ENCODE measurements at places on chromosomes 7 and 10. TPM values are rescaled to one million over a fixed set of nuclear protein-coding genes. Genes with fewer than 3 reads are reported as not detected.

Gene PTF1A
- not detected for total RNA-seq

DNA sequence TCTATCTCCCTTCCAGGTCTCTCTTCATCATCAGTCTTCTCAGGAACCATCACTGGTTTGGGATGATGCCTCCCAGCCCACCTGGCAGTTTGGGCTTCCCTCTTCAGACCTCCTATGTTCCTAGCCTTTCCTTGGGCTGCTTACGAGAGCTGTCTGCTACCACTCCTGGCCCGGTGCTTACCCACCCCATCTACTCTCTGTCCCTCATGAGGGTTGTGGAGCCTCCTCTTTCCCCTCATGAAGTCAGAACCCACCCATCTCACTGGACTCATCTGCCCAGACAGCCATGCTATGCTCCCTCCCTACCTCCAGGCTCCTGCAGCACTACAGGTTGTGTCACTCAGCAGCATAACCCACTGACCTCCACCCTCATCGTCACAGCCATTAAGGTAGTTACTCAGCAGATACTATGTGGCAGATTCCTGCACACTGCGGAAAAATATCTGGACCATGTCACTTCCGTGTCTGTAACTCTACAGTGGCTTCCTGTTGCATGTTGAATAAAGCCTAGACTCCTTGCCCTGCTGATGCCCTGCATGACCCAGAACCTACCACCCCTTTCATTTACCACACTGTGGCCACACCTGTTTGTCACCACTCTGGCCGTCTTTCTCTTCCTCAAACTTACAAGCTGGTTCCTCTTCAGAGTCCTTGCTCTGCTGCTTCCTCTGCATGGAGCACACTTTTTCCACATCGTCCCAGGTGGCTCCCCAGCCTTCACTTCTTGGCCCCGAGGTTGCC is 2.0 kb downstream of the DBNL start:
- peaks cover 7% of the 10 kb centered on the region for H3K36me3 ChIP-seq
- no peak for DNase-seq
- peak overlapping the region; percentile 22 for H3K27ac ChIP-seq
- peaks cover 10% of the 10 kb centered on the region for H3K27me3 ChIP-seq

- H3K4me3 ChIP-seq, result no peak overlapping the region
- H3K27ac ChIP-seq, result no peak overlapping the region
Measured at GRCh38 chr10:78207776-78208175, 174.1 kb downstream of the RPS24 start.

DNA sequence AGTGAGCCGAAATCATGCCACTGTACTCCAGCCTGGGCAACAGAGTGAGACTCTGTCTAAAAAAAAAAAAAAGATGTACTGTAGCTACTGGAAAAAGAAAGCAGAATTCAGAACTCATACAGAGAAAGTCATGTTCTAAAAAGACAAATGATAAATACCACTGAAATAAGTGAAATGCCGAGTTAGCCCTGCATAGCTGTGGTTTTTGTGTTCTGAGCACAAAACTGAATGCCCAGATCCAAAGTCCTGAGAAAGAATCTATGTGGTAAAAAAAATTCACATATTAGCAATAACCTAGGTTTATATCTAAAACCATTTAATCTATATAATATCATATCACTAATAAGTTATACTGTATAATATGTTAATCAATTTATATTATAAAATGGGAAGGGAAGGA is 29.3 kb upstream of the HECW1 start:
- peaks cover 3% of the 10 kb centered on the region for H3K27me3 ChIP-seq
- no peaks in the 10 kb centered on the region for H3K4me1 ChIP-seq
- H3K4me3 ChIP-seq, result no peak overlapping the region

Gene CREB5
- total RNA-seq, result 50.4 TPM

Gene GDF2
- not detected for total RNA-seq

- no peaks in the 10 kb centered on the region for H3K27me3 ChIP-seq
- no peaks in the 10 kb centered on the region for H3K36me3 ChIP-seq
- H3K27ac ChIP-seq, result no peak overlapping the region
- H3K4me3 ChIP-seq, result no peak overlapping the region
- no peak for DNase-seq
Measured at GRCh38 chr10:126012485-126012884, 116.1 kb downstream of the FANK1 start.

Gene ANKRD1
- not detected for total RNA-seq

DNA sequence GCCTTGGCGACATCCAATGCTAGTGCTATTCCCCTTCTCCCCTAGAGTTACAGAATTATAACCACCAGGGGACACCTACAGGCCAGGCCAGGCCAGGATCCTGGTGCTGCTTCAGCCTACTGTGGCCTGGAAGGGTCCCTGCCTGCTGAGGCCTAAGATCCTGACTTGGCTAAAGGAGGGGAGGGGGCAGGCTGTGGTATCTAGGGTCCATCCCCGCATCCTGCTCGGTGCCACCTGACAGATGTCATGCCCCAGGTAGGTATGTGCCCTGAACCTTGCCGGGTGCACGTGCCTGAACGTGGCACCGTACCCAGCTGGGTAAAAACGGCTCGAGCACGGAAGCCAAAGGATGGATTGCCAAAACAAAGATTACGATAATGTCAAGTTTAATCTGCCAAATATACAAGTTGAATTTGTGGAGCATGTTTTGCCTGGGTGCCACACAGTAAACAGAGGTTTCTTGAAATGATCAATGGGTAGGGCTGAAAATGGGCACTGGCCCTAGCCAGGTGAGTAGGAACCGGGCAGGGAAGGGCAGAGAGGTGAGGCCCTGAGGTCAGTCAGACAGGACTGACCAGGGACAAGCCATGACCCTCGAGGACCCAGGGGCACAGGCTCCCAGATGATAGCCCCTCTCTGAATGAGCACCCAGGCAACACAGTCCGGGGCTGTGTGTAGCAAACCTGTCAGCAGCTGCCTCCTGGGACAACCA is 12.6 kb downstream of the PDAP1 start:
- H3K27me3 ChIP-seq, result peaks cover 10% of the 10 kb centered on the region
- DNase-seq, result no peak
- no peaks in the 10 kb centered on the region for H3K4me1 ChIP-seq
- H3K27ac ChIP-seq, result no peak overlapping the region
- no peak overlapping the region for H3K4me3 ChIP-seq
- no peaks in the 10 kb centered on the region for H3K36me3 ChIP-seq

DNA sequence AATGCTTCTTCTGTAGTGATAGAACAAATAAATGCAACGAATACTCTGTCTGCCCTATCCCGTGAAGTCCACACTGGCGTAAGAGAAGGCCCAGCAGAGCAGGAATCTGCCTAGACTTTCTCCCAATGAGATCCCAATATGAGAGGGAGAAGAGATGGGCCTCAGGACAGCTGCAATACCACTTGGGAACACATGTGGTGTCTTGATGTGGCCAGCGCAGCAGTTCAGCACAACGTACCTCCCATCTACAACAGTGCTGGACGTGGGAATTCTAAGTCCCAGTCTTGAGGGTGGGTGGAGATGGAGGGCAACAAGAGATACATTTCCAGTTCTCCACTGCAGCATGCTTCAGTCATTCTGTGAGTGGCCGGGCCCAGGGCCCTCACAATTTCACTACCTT is 45.8 kb downstream of the FIGNL1 start:
- no peak for DNase-seq
- H3K4me1 ChIP-seq, result no peaks in the 10 kb centered on the region
- H3K36me3 ChIP-seq, result no peaks in the 10 kb centered on the region
- H3K4me3 ChIP-seq, result no peak overlapping the region
- no peaks in the 10 kb centered on the region for H3K27me3 ChIP-seq

GRCh38 chr7:107613948-107614347 is 33.9 kb downstream of the BCAP29 start:
- H3K4me1 ChIP-seq, result no peaks in the 10 kb centered on the region
- no peak overlapping the region for H3K4me3 ChIP-seq
- no peaks in the 10 kb centered on the region for H3K36me3 ChIP-seq
- DNase-seq, result no peak
- no peaks in the 10 kb centered on the region for H3K27me3 ChIP-seq

GRCh38 chr10:128566361-128566968 is 440.2 kb upstream of the MKI67 start:
- no peak overlapping the region for H3K4me3 ChIP-seq
- peaks cover 11% of the 10 kb centered on the region for H3K27me3 ChIP-seq
- peaks cover 14% of the 10 kb centered on the region for H3K36me3 ChIP-seq
- peaks cover 47% of the 10 kb centered on the region for H3K4me1 ChIP-seq

DNA sequence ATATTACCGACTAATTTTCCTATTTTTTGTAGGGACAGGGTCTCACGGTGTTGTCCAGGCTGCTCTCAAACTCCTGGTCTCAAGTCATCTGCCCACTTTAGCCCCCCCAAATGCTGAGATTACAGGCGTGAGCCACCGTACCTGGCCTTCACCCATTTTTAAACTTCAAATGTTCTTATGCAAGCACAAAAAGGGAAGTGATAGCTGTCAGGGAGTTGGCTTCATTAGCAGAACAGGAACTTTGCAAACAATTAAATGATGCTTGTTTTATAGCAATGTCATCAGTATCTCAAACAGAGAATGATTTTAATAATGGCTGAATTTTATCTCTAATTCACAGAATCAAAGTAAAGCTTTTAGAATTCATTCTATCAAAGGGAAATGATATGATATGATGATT is 49.8 kb upstream of the FAM171A1 start:
- no peak for DNase-seq
- H3K4me1 ChIP-seq, result peaks cover 2% of the 10 kb centered on the region
- no peak overlapping the region for H3K4me3 ChIP-seq
- peaks cover 7% of the 10 kb centered on the region for H3K36me3 ChIP-seq
- no peaks in the 10 kb centered on the region for H3K27me3 ChIP-seq

- H3K36me3 ChIP-seq, result no peaks in the 10 kb centered on the region
- peaks cover 7% of the 10 kb centered on the region for H3K4me1 ChIP-seq
- H3K4me3 ChIP-seq, result no peak overlapping the region
- peak; percentile 94 for DNase-seq
Measured at GRCh38 chr7:1664711-1665548, 5.1 kb upstream of the ELFN1 start.

Gene ZNF467
- total RNA-seq, result 1.4 TPM

Gene ANKRD2
- not detected for total RNA-seq

Gene CPA4
- total RNA-seq, result not detected

Gene AKR1D1
- not detected for total RNA-seq

GRCh38 chr10:8396675-8397074 is 342.2 kb downstream of the GATA3 start:
- H3K27ac ChIP-seq, result no peak overlapping the region
- no peaks in the 10 kb centered on the region for H3K4me1 ChIP-seq
- DNase-seq, result no peak
- H3K4me3 ChIP-seq, result no peak overlapping the region
- no peaks in the 10 kb centered on the region for H3K27me3 ChIP-seq
- H3K36me3 ChIP-seq, result no peaks in the 10 kb centered on the region

GRCh38 chr10:17022466-17022825 is 107.2 kb downstream of the CUBN start:
- H3K4me1 ChIP-seq, result peaks cover 36% of the 10 kb centered on the region
- no peaks in the 10 kb centered on the region for H3K27me3 ChIP-seq
- H3K36me3 ChIP-seq, result no peaks in the 10 kb centered on the region
- no peak overlapping the region for H3K27ac ChIP-seq
- no peak for DNase-seq

DNA sequence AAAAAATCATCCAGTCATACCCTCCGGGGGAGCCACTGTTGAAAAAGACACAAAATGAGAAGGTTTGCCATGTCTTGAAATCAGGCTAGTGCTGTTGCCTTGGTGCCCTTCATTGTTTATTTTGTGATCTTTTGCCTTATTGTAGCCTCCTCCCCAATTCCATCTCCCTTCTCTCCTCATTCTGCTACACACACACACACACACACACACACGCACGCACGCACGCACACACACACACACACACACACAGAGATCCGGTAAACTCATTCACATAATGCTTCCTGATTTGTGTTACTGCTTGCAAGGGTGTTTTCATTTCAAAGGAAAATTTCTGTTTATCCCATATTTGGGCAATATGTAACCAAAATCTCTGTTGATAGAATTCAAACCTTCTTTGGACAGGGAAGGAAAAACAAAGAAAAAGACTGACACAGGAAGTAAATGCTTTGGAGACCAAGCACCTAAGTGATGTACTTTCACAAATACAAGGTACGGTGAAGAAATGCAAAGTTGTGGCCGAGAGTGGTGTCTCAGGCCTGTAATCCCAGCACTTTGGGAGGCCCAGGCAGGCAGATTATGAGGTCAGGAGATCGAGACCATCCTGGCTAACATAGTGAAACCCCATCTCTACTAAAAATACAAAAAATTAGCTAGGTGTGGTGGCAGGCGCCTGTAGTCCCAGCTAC is 141.1 kb upstream of the CDK13 start:
- H3K36me3 ChIP-seq, result peaks cover 4% of the 10 kb centered on the region
- H3K4me1 ChIP-seq, result peaks cover 5% of the 10 kb centered on the region
- peaks cover 3% of the 10 kb centered on the region for H3K27me3 ChIP-seq
- DNase-seq, result no peak

DNA sequence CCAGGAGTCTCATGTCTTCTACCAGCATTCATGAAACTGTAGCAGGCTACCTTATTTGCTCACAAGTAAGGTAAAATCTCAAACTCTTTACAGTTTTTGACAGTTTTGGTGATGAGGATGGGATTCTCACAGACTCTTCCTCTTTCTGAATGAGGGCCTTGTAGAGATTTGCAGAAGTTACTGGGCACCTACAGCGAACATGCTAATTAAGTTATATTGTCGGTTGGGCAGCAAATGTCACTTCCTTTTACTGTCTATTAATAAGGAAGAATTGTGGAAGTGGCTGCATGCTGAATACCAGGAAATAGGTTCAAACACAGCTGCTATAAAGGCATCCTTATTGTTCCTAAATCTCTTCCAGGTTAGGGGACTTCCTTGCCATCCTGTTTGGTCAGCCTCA is 189.6 kb downstream of the DNAJC1 start:
- DNase-seq, result no peak
- no peaks in the 10 kb centered on the region for H3K36me3 ChIP-seq
- H3K27me3 ChIP-seq, result no peaks in the 10 kb centered on the region
- H3K27ac ChIP-seq, result no peak overlapping the region

DNA sequence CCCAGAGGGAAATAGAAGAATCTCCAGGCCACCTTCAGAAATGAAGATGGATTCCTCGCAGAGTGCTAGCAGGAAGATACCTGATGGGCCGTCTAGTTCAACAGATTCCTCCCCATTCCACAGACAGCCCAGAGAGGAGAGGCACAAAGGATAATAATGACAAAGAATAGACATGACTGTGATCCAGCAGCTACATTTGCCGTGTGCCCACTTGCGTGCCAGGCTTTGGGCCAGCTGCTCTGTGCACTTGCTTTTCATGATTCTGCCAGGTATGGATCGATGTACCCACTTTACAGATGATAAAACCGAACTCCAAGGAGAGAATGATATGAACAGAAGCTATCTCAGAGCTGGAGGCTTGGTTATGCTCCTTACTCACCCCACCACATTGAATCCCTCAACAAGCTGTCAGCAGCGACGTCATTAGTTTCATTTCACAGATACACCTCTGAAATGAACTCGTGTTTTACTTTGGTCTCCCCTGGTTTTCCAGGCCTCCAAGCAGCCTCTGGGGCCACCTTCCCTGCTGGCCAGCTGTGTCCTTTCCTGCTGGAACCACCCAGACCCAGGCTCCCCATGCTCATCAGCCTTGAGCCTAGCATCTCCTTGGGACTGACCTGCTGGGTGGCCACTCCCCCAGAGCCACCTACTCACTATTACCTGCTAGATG is 11.9 kb upstream of the WDFY4 start:
- H3K4me1 ChIP-seq, result no peaks in the 10 kb centered on the region
- H3K27me3 ChIP-seq, result no peaks in the 10 kb centered on the region
- no peak overlapping the region for H3K4me3 ChIP-seq
- peaks cover under 1% of the 10 kb centered on the region for H3K36me3 ChIP-seq

GRCh38 chr7:34162677-34163076 is 257.3 kb downstream of the BMPER start:
- H3K4me3 ChIP-seq, result no peak overlapping the region
- no peak for DNase-seq
- H3K27ac ChIP-seq, result no peak overlapping the region
- no peaks in the 10 kb centered on the region for H3K27me3 ChIP-seq
